ENCODE measurements at places on chromosomes 11 and 22.

DNA sequence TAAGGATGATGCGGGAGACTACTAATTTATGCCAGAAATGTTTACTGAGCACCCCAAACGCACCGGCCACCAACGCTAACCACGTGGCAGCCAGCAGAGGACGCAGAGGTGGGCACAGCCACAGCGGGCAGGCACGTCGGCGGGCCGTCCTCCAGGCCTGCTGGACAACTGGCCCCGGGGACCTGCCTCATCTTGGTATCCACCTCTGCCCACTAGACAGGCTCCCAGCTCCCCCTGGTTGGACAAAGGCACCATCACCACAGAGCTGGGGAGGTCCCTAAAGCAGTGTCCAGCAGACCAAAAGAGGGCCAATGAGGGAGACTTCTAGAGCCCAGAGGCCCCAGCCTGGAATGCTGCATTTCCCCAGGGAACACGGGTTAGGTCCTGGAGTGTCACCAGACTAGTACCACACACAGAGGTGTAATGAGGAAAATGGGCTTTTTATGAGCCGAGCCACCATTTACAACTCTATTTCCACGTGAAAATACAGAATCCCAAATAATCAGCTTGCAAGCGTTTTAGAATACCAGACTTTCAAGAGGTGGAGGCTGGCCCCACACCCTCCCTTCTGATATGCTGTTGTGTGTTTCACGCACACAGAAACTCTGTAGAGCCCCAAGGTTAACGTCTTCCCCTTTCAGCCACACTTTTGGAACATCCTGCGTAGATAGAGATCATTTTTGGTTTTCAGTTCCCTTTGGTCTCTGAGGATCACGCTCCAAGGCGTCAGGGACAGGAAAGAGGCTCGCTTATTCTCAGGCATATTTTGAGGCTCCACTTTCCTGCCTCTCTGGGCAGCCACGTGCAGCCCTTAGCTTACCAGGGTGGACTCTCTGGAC is 23.7 kb upstream of the BID start:
- DNase-seq, result no peak

- no peak for DNase-seq
Observed at GRCh38 chr11:62553839-62554361, 7.3 kb upstream of the AHNAK start.

DNA sequence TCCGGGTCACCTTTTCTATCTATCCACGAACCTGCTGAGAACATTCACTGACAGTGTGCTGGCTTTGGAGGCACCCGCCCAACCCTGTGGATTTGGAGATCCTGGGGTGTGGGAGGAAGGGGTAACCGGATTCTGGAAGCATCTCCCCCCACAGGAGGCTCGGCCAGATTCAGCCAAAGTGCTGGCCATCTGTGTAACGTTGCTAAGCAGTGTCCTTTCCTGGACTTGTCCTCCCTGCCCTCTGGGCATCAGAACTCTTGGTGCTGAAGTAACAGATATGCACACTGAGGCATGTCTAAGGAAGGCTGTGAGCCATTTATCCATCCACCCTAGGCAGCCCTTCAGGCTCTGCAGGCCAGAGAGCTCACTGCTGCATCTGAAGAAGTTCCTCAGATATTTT is 85.7 kb downstream of the SNX19 start:
- DNase-seq, result no peak

DNA sequence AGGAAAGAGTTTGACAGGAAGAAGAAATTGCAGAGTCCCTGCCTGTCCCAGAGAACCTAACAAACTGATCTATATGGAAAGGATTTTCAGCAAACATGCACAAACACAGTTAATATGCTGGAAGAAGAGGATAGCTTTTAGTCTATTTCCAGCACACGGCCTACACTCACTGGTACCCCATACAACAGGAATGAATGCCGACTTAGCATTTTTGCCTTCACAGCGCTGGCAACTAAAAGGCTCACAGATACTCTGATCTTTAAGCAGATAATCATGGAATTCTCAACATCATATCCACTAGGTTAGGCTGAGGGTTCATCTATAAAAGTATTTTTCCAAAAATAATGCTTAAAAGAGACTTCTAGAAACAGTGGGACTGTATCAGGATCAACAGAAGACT is 9.8 kb upstream of the TUBA8 start:
- DNase-seq, result no peak

DNA sequence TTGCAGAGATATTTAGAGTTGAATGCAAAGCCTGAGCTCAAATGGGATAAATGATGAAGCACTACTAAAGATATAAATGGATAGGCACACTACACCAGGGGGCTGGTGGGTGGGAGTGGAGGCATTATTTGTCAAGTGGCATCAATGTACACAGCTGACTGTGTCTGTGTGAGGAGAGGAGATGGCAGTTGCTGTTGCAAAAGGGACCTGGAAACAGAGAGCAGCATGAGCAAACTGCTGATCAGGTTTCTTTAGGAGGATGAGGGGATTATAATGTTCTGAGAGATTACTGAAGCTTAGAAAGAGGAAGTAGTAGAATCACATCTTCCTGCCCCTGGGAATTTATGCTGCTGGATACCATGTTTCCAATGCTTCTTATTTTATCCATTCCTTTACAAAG is 39.4 kb upstream of the LIN7C start:
- no peak for DNase-seq

DNA sequence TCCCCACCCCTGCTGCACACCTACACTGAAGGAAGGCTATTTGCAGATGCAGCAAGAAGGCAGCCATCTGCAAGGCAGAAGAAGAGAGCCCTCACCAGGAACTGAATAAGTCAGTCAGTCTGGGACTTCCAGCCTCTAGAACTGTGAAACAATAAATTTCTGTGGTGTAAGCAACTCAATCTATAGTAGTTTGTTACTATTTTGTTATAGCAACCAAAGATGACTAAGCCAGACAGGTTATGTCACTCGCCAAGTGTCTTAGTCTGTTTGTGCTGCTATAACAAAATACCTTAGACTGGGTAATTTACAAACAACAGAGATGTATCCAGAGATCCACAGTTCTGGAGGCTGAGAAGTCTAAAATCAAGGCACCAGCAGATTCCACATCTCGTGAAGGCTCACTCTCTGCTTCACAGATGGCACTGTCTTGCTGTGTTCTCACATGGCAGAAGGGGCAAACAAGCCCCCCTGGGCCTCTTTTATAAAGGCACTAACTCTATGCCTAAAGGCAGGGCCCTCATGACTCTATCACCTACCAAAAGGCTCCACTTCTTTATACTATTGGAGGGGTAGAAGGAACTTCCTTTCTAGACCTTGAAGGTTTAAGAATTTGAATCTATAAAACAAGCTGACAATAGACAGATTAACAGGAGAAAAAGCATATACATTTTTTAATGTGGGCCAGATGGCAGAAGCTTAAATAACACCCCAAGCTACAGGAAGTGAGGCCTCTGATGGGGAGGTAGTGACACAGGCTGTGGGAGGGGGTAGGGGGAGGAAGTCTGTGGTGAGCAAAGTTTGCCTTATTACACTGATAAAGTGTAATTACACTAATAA is 12.3 kb downstream of the APOL6 start:
- no peak for DNase-seq

- no peak for DNase-seq
Observed at GRCh38 chr11:76231121-76231738, 24.9 kb upstream of the WNT11 start.

DNA sequence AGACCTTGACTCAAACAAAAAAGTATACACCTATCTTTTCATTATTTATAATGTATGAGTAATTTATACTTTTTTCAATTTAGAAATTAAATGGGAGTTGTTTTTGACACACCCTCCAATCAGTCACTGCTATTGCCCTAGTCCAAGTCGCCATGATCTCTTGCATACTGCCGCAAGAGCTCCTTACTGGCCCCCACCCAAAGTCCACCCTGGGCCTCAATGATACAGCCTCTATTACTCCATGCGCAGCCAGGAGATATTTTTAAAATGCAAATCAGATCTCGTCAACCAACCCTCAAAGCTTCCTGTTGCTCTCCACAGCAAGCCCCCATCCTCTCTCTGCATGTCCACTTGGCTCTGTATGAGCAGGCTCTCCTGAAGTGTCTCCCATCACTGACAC is 12.8 kb upstream of the LMO1 start:
- DNase-seq, result no peak

DNA sequence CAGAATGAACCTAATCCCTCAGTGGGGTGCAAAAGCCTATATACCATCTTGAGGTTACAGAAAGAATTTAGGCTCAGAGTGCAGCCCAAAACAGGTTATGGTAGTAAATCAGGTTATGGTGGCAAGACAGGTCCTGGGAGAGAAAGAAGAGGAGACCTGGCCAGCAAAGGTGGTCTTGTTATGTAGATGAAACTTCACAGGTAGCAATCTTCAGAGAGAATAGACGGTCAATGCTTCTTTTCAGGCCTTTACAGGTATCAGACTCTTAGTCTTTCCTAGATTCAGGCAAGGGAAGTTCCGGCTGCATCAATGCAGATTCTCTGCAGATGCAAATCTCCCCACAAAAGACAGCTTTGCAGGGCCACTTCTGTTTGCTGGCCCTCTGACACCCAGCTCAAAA is 45.8 kb upstream of the SORL1 start:
- DNase-seq, result no peak

GRCh38 chr11:18692941-18693760 is 5.4 kb upstream of the TMEM86A start:
- no peak for DNase-seq

GRCh38 chr11:97965849-97966646 is 1054.7 kb upstream of the CNTN5 start:
- no peak for DNase-seq

DNA sequence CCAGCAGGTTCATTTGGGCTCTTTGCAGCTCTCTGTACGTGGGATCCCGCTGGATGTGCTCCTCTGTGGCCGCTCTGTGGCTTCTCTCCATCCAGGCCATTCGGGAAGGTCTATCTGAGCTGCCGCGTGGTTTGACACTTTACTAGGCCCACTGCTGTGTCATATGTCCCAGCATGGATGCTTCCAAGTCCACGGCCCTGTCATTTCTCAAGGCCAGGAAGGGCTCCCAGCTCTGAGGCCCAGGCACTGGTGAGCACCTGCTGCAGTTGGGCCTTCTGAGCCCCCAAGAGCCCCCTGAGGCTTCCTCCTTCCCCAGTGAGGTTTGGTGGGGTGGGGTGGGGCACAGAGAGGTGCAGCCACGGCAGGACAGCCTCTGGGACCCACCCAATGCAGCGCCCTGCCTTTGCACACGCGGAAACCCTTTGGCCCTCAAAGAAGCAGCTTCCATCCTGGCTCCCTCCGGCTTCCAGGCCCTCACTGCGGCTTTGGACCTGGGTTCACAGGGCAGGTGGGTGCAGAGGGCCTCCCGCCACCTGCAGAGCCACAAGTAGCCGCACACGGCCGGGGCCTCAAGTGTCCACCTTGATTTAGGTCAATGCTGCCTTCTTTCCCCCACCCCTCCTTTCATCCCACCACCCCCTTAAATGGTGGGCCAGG is 44.5 kb upstream of the FGF3 start:
- DNase-seq, result no peak

DNA sequence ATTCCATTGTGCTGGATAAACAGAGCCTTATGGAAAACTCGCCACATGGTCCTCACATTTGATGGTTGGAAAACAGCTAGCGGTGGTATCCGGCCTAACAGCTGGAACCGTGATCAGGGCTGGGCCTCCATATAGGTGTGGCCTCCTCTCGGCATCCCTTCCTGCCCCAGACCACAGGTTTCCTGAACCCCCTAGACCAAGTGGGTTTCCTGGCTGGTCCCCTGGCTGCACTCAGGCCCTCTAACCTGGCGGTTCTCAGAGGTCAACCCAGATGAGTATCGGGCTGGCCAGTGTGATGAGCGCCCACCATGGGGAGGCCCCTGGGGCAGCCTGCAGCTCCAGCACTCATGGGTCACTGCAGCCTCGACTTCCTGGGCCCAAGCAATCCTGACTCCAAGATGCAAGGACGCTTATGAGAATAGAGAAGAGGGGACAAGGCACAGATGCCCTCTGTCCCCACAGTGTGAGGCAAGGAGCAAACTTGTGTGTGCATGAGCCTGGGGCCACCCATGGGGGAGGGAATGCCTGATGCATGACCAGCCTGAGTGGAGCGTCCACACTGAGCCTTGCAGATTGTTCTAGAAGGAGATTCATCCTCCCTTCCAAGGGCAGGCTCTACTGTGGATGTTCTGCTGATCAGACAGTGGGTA is 53.4 kb upstream of the WNT7B start:
- no peak for DNase-seq

DNA sequence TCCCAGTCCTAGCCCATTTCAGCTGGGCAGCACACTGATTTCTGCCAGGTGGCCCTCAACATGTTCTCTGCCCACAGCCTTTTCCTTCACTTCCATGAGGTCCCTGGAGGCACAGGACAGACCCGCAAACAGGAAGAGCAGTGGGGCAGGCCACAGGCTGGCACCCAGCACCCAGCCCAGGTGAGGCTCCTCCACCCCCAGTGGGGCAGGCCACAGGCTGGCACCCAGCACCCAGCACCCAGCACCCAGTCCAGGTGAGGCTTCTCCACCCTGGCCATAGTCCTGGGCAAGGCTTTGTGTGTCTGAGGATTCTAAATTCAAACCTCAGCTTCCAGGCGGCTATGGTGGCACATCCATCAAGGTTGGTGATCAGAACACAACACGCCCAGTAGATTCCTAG is 1413.0 kb downstream of the BRD1 start:
- no peak for DNase-seq

DNA sequence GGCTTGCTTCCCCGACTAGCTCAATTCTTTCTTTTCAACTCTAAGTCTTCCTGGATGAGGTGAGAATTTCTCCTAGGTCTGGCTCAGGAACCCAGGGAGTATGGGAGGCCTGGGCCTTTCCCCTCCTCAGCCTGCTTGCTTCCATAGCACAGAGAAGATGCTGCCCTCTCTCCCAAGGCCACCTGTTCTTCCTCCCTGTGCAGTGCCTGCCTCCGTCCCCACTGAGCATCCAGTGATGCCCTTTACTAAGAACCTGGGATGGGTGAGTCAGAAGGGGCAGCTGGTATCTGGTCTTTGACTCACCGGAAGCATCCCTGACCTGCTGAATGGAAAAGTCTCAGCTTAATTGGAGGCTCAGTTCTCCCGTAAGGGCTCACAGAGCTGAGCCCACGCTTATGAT is 607.9 kb downstream of the BUD13 start:
- no peak for DNase-seq

- no peak for DNase-seq
Observed at GRCh38 chr22:48749555-48750227, 1078.0 kb downstream of the BRD1 start.

DNA sequence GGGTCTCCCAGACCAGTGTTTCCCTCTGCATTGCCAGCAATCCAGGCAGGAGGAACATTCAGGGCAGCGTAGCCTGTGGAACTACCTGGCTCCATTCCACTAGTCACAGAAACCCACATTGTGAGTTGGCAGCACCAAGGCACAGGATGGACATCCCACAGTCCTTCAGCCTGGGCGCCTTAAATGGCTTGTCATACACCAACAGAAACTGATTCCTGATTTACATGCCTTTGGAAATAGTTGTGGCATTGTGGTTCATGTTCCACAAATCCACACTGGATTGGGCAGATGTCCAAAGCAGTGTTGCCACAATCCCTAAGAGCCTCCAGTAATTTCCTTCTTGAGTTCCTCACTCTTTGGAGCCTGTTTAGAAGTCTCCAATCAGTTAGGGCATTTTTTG is 225.6 kb downstream of the BLID start:
- no peak for DNase-seq

GRCh38 chr11:65411681-65412070 is 10.9 kb upstream of the NEAT1 start:
- no peak for DNase-seq
